ENCODE measurements at places on chromosomes 2 and 18. TPM values are rescaled to one million over a fixed set of nuclear protein-coding genes. Genes with fewer than 3 reads are reported as not detected.

The ANKRD30BL gene
- not detected for total RNA-seq

The SPATA3 gene
- not detected for total RNA-seq

GRCh38 chr2:126736133-126736874 is 80.3 kb downstream of the GYPC start:
- no peak for DNase-seq

GRCh38 chr18:50468807-50469206 is 91.1 kb upstream of the MAPK4 start:
- DNase-seq: no peak

- DNase-seq: no peak
Observed at GRCh38 chr2:10426726-10427617, 21.2 kb downstream of the ODC1 start.

DNA sequence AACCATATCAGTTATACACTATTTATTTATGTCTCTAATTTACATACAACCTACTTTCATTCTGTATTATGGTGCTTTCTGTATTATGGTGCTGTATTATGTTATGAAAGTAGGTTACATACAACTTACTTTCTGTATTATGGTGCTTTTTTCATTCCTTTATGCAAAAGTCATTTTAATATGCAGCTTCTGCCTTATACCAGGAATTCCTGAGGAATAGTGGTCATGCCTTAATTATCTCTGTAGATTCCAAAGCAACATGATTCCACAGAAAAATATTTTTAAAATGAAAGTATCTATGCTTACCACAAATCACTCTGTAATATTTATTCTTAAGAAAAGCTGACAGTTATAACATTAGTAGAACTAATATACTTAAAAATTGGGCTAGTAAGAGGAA is 922.0 kb upstream of the NRXN1 start:
- no peak for DNase-seq

- DNase-seq: no peak
Observed at GRCh38 chr2:121696410-121696930, 40.2 kb downstream of the NIFK start.

GRCh38 chr18:8217051-8217564 is 392.1 kb upstream of the RAB12 start:
- no peak for DNase-seq

All from G401 (cell line).